ENCODE measurements at places on chromosomes 2 and 18. TPM values are rescaled to one million over a fixed set of nuclear protein-coding genes. Genes with fewer than 3 reads are reported as not detected.

PPP1R1C gene
- not detected for total RNA-seq

LOXHD1 gene
- not detected for total RNA-seq

FANCL gene
- 21.6 TPM for total RNA-seq

ARHGAP25 gene
- 3.6 TPM for total RNA-seq

ALLC gene
- total RNA-seq: not detected

SDC1 gene
- 213 TPM for total RNA-seq

- DNase-seq: no peak
- H3K36me3 ChIP-seq: no peaks in the 10 kb centered on the region
- H3K27me3 ChIP-seq: no peaks in the 10 kb centered on the region
- H3K4me3 ChIP-seq: no peak overlapping the region
- no peaks in the 10 kb centered on the region for H3K4me1 ChIP-seq
These were observed 62.5 kb upstream of the LPIN2 start for GRCh38 chr18:3075491-3075890.

- H3K27ac ChIP-seq: no peak overlapping the region
- peaks cover 78% of the 10 kb centered on the region for H3K27me3 ChIP-seq
- H3K36me3 ChIP-seq: no peaks in the 10 kb centered on the region
These were observed 1.9 kb upstream of the EMX1 start for GRCh38 chr2:72915320-72915906.

DNA sequence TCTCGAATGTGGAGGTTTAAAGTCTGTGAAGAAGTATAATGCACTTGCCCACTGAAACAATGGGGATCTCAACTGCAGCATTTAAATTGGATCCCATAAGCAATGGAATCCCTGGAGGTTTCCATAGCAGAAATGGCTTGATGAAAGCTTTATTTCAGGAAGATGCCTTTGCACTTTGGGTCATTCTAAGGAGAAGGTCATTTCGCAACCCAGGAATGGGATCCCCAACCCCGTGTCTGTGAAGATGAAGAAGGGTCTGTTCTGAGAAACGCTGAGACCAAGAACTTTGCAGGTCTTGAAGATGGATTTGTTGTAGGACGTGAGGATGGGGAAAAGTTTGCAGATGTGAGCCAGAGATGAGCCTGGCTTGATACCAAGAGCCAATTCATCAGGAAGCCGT is 1.8 kb upstream of the KCNG3 start:
- H3K27me3 ChIP-seq: peaks cover 9% of the 10 kb centered on the region
- no peak overlapping the region for H3K27ac ChIP-seq
- no peaks in the 10 kb centered on the region for H3K4me1 ChIP-seq
- H3K36me3 ChIP-seq: no peaks in the 10 kb centered on the region
- no peak for DNase-seq

DNA sequence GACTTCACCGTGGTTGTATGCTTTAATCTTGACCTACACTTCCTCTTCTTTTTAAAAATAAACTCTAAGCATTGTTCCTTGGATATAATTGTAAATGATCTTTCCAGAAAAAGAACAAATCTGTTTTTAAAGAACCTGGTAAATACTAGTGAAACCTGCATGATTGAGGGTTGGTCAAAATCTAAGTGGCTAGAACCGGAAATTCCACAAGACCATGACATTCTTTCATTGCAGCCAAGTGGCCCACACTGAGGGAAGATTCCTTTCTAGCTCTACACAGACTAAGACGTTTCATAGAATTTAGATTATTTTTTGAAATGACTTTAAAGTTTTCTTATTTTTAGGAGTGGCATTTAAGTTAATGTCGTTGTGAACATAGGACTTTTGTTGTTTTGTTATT is 356.7 kb downstream of the NYAP2 start:
- H3K4me3 ChIP-seq: no peak overlapping the region
- H3K36me3 ChIP-seq: no peaks in the 10 kb centered on the region
- no peak overlapping the region for H3K27ac ChIP-seq
- DNase-seq: no peak

GRCh38 chr2:60292242-60292641 is 261.2 kb downstream of the BCL11A start:
- no peaks in the 10 kb centered on the region for H3K36me3 ChIP-seq
- no peak for DNase-seq
- no peak overlapping the region for H3K4me3 ChIP-seq
- H3K4me1 ChIP-seq: no peaks in the 10 kb centered on the region

DNA sequence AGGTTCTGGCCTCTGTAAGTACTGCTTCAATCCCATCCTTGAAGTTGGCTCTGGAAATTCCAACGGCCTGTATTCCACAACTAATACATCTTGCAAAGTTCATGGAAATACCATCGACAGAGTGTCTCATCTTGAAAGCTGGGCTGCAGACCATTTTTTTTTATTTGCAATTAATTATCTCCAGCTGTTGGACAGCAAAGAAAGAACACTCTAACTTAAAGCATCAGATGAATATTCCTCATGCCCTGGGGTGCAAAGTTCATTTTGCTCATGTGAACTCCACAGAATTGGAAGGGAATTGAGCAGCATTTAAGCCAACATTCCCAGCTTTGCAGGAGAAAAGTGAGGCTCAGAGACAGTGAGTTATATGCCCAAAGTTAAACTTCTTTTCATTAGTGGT is 96.5 kb upstream of the PIEZO2 start:
- H3K4me1 ChIP-seq: no peaks in the 10 kb centered on the region
- H3K27me3 ChIP-seq: no peaks in the 10 kb centered on the region
- no peak overlapping the region for H3K4me3 ChIP-seq
- no peaks in the 10 kb centered on the region for H3K36me3 ChIP-seq

DNA sequence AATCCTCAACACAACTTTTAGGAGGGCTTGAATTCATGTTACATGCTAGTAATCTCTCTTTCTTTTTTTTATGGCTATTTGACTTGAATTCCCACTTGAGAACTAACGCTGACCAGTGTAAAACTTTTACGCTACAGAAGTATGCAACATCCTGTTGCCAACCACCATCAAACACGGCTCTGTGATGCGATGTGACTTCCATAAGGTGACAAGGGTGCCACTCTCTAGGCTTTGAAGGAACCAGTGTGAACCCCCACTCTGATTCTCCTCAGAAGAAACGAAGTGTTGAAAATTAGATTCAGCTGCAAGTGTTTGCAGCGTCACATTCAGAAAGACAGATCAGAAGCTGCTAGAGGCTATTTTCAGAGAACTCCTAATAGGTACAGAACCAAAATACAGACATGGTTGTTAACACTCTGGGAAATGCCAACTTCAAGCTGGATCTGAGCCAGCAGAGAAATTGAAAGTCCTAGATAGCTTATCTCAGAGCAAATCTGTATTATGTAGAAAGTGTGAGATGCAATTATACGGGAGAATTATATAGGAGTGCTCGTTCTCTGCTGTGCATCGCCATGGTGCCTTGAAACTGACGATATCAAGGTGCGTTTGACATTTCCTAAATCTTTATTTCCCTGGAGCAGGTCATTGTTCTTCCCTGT is 271.2 kb downstream of the LPIN1 start:
- H3K4me3 ChIP-seq: no peak overlapping the region
- no peak for DNase-seq
- no peak overlapping the region for H3K27ac ChIP-seq
- no peaks in the 10 kb centered on the region for H3K27me3 ChIP-seq
- H3K36me3 ChIP-seq: no peaks in the 10 kb centered on the region

DNA sequence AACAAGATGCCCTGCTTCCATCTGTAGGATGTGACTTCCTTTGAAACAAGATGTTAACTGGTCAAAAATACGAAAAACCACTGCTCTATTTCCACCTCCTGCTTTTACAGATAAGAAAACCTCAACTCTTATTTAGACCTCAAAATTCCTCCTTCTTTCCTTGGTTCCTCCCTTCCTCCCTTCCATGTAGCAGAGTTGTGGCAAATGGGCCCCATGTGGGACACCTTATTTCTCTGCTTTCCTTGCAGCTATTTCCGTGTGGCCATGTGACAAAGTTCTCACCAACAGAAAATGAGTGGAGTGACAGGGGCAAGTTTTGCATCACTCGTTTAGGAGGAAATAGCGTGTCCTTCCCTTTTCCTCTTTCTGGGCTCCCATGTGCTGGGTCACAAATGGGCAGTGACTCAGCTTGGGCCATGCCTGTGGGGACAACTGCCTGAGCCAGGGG is 69.4 kb upstream of the SMAD2 start:
- no peak overlapping the region for H3K27ac ChIP-seq
- H3K4me1 ChIP-seq: no peaks in the 10 kb centered on the region
- H3K4me3 ChIP-seq: no peak overlapping the region

GRCh38 chr18:23257686-23258565 is 122.6 kb downstream of the CABLES1 start:
- no peaks in the 10 kb centered on the region for H3K27me3 ChIP-seq
- H3K4me1 ChIP-seq: peaks cover 12% of the 10 kb centered on the region
- no peak for DNase-seq
- H3K4me3 ChIP-seq: no peak overlapping the region
- no peak overlapping the region for H3K27ac ChIP-seq

DNA sequence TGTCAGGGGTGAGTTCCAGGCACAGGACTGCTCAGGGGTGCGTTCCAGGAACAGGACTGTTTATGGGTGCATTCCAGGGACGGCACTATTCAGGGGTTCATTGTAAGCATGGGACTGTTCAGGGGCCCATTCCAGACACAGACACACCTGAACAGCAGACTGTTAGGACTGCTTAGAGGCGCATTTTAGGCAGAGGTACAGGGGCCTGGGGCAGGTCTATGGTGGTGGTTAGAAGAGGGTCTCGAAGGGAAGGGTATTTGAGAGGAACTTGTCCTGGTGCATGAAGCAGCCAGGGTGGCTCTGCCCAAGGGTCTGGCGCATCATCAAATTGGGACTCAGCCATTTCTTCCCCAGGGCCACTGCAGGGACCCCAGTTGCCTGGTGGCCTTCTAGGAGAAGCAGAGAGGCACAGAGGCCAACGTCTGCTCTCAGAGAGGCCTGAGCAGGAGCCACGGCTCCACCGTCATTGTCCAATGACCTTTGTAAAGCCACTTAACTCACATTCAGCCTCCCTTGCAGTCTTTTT is 14.8 kb upstream of the MLPH start:
- DNase-seq: no peak
- H3K4me1 ChIP-seq: no peaks in the 10 kb centered on the region
- H3K27ac ChIP-seq: no peak overlapping the region

- H3K4me1 ChIP-seq: no peaks in the 10 kb centered on the region
- H3K4me3 ChIP-seq: no peak overlapping the region
- DNase-seq: no peak
These were observed 155.4 kb upstream of the LHCGR start for GRCh38 chr2:48910961-48911360.

- no peaks in the 10 kb centered on the region for H3K4me1 ChIP-seq
- no peak for DNase-seq
- no peak overlapping the region for H3K27ac ChIP-seq
- H3K27me3 ChIP-seq: no peaks in the 10 kb centered on the region
These were observed 64.6 kb downstream of the ZC3H6 start for GRCh38 chr2:112339986-112340385.

DNA sequence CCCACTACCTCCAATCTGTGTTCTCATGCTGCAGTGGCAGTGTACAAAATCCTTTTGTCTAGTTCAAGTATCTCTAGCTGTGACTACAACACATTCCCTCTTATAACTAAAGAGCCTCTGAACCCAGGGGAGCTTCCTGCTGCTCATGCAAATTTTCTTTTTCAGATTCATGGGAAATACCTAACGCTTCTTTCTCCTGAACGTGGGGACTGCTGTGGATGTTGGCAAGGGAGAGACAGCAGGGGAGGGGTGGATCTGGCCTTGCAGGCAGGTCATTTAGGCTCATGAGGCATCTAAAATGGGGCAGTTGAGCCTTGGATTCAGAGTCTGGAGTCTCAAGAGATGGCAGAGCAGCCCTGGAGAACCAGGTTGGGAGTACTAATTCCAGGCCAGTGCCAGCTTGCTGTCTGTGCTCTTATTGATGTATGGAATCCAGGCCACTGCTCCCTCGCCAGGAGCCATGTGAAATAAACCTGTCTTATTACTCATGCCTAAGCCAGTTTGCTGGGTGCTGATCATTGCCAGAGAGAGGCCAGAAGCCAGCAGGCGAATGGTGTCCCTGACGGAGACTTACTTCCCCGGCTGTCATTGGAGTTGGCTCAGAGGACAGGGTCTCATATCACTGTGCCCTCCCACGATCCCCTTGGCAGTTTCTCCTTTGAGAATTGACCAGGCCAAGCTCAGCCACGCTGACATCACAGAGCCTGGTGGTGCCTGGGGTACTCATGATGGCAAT is 29.2 kb upstream of the TNP1 start:
- no peaks in the 10 kb centered on the region for H3K4me1 ChIP-seq
- no peak overlapping the region for H3K4me3 ChIP-seq
- no peaks in the 10 kb centered on the region for H3K36me3 ChIP-seq
- no peaks in the 10 kb centered on the region for H3K27me3 ChIP-seq
- H3K27ac ChIP-seq: no peak overlapping the region
- DNase-seq: no peak

DNA sequence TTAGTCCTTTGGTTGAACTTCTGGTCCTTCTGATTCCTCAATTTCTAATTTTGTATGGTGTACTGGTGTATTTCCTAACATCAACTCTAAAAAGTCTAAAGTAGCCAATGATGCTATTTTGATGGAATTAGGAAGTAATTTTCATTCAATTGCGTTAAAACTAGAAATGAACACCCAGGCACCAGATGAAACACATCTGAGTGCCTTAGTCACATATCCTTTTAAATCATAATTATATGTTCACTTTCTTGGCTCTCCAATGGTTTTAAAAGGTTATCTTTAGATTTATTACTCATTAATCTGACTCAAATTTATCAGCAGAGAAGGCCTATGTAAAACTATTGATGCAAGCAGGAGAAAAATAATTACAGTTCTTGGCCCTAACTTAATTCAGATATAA is 119.7 kb downstream of the GAREM1 start:
- DNase-seq: no peak
- H3K4me3 ChIP-seq: no peak overlapping the region
- H3K27ac ChIP-seq: no peak overlapping the region
- H3K36me3 ChIP-seq: no peaks in the 10 kb centered on the region
- no peaks in the 10 kb centered on the region for H3K4me1 ChIP-seq

DNA sequence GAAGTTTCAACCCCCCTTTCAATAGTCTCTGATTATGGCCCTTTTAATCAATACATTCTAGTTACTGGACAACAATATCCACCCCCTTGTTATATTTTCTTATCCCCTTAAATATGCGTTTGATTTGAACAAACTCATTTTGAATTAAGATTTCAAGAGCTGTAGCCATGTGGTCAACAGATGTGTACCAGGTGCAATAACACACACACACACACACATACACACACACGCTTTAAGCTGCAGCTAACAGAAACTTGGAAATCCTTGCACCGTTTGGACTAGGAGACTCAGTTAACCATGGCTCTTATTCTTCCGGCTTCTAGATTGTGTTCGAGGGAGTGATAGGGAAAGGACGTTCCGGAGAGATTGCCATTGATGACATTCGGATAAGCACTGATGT is 82.8 kb downstream of the NRP2 start:
- H3K36me3 ChIP-seq: no peaks in the 10 kb centered on the region
- H3K27me3 ChIP-seq: no peaks in the 10 kb centered on the region
- no peak overlapping the region for H3K27ac ChIP-seq

DNA sequence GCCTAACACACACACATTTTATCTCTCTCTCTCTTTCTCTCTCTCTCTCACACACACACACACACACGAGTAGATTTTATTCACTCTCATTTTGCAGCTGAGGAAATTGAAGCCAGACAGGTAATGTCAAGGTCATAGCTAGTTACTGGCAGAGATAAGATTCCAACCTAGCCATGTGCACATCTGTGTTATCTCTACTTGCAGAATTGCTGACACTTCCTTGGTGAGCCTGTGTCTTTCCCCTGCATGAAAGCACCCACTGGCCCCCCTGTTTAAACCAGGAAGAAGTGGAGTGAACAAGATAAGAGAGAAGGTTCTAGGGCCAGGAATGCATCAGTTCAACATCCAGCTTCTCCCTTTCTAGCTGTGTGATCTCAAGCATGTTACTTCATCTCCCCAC is 423.7 kb downstream of the TXNL1 start:
- no peaks in the 10 kb centered on the region for H3K36me3 ChIP-seq
- no peak overlapping the region for H3K4me3 ChIP-seq
- H3K27me3 ChIP-seq: no peaks in the 10 kb centered on the region
- H3K27ac ChIP-seq: no peak overlapping the region
- no peaks in the 10 kb centered on the region for H3K4me1 ChIP-seq

Data from colonic mucosa (tissue), 4 donors.